ENCODE measurements at places on chromosomes 16 and 17.

DNA sequence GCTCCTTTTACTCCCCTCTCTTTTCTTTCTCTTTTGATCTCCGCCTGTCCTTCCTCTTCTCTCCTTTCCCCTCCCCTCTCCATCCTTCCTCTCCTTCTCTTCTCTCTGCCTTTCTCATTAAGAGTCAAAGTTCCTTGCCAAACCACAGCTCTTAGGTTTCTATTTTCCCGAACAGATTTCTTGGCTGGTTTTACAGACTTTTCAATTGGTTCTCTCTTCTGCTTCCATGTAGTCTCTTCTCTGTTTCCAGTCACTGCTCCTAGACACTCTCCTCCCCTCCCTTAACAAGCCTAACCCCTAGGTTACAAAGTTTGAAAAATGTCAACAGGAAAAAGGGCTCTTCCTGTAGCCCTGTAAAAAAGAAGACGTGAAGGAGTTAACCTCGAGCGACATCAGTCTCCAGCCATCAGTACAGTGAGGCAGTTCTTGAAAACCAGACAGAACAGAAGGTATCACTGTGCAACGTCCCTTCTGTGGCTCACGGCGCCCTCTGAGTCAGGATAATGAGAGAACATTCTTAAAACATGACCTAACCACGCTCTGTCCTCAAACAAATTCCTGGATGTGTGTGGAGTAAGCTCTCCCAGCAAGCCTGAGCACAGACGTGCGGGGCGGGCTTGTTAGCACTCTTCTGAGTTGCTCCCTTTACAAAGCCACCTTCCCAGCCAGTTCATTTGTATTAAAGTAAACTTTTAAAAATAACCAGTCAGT is 11.6 kb upstream of the MARCHF10 start:
- DNase-seq: no peak

- DNase-seq: no peak
Measured at GRCh38 chr16:65319621-65320231, 197.9 kb upstream of the CDH11 start.

- DNase-seq: no peak
Measured at GRCh38 chr17:77320485-77321256, 179.9 kb downstream of the SEC14L1 start.

- no peak for DNase-seq
Measured at GRCh38 chr16:59021751-59022150, 287.6 kb upstream of the GOT2 start.

DNA sequence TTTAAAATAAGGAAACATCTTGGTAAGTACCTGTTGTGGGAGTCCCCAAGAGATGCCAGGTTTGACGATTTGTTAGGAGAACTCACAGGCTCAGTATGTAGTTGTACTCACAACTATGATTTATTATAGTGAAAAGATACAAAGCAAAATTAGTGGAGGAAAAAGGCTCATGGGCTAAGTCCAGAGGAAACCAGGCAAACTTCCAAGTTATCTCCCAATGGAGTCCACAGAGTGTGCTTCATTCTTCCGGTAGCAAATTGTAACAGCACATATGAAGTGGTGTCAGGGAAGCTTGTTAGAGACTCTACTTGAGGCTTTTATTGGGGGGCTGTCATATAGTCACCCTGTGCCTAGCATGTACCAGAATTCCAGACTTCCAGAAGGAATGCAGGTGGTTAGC is 2.3 kb downstream of the DDX19A start:
- no peak for DNase-seq

DNA sequence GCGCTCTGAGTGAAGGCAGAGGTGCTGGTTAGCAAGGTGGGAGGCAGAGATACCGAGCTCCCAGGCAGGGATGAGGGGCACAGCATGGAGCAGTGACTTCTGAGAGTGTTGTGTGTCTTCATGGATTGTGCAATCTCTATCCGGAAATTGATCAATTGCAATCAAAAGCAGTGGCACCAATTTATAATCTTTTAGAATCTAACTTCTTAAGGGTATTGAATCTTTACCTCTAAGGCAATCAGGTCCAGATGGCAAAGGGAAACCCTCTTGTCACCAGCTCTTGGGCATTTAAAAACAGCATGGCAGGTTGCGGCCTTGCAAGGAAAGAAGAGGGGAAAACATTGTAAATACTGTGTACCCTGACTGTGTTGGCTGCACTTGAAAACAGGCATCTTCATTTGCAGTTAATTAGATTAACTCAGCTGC is 58.0 kb upstream of the MRTFB start:
- DNase-seq: no peak
